Mucosa of gallbladder (tissue), 1 donor: ENCODE measurements at places on chromosomes 6 and 20. TPM values are rescaled to one million over a fixed set of nuclear protein-coding genes. Genes with fewer than 3 reads are reported as not detected.

The AIF1 gene
- total RNA-seq: 26.8 TPM

The HLA-DQA2 gene
- 2.4 TPM for total RNA-seq

The RBBP9 gene
- 20.2 TPM for total RNA-seq

The BMP7 gene
- total RNA-seq: 1.2 TPM
